Cardiac fibroblast (primary cell): ENCODE measurements at places on chromosomes 12 and 14.

DNA sequence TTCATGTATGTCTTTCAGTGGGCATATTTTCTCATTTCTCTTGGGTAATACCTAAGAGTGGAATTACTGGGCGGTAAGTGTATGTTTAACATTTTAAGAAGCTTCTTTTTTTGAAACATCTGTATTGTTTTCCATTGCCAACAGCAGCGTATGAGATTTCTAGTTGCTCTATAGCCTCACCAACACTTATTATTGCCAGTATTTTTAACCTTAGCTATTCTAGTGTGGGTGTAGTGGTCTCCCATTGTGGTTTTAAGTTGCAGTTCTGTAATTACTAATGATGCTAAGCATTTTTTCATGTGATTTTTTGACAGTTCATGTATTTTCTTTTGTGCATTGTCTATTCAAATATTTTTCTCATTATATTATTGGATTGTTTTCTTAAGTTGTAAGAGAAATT lies 101.9 kb upstream of the EEA1 start:
- DNase-seq, result no peak

DNA sequence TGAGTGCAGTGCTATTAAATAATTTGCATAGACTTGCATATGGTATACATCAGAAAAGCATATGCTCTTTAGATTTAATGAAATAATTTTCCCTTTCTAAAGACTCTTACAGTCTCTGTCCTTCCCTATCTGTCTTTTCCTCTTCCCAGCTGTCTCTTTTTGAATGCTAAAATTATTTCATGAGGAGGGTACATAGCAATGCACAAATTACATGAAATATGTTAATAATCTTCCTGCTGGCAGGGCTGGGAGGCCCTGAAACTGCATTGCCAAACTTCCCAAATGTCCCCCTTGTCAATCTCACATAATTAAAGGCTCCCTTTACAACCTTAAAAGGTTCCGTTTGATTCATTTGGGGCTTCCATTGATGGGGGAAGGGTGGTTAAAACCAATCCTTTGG lies 22.2 kb downstream of the LLPH start:
- DNase-seq, result no peak

DNA sequence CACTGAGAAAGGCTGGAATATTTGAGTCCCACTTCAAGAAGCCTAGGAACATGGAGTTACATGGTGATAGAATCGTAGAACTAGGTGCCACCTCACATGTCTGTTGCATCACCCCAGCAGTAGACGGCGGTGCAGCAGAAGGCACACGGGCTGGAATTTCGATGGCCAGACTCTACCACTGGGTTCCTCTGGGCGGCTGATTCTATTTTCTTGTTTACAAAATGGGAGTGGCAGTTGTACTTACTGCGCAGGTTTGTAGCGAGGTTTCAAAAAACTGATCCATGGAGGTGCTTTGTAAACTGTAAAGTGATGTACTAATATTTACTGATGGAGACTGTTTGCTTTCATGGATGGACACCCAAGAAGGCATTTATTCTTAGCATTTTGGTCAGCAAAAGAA lies 45.7 kb downstream of the WDR20 start:
- DNase-seq, result no peak

DNA sequence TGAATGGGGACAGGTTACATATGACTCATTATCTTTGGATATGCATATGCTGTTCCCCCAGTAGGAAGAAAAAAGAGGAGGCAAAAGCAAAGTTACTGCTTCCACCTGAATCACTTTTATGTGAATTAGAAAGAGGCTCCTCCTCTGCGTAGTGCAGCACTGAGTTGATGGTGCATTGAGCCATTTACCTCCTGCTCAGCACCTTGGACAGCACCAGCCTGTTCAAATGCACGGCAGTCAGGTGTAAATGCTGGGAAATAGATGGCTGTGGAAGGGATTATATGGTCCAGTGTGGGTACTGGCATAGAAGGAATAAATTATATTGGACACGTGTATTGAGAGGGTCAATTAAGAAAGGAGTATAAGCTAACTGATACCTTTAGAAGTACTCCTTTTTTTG lies 541.9 kb upstream of the SEL1L start:
- no peak for DNase-seq

DNA sequence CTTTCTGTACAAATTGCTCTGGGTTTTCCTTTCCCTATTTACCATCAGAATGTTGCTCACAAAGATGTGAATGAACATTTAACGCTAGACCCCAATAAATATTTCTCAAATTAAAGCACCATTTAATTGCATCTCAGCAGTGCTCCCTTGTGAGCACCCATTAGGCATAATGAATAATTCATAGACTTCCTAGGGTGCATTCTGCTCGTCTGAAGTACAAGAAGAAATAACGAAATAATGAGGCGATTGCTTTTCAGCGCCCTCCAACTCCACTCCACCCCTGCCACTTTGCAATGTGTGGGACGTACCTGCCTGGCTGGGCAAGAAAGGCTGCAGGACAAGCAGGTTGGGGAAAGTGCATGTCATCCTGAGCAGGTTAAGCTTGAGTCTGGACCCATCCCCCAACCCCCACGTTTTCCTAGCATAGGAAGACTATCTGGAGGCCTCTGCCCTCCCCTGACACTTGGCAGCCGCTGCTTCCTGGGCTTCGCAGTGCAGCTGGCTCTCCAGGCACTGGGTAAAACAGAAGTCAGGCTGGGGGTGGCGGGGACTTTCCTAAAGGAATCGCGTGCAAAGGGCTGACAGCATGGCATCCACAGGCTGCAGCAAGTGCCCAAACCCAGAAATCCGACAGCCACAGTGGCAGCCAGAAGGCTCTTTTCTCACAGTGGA lies 253.7 kb downstream of the DUSP6 start:
- DNase-seq, result peak; percentile 26

DNA sequence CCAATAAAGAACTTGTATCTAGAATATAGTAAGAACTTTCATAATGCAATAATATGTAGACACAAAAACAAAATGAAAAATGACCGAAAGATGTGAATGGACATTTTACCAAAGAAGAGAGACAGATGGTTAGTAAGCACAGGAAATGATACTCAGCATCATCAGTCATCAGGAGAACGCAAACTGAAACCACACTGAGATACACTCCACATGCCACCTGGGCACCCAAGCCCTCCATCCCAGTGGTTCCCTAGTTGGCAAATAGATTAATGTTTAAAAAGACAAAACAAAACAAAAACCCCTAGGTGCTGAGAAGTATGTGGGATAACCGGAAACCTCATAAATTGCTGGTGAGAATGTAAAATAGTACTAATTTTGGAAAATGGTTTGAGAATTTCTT lies 26.8 kb upstream of the VPS33A start:
- DNase-seq, result no peak

DNA sequence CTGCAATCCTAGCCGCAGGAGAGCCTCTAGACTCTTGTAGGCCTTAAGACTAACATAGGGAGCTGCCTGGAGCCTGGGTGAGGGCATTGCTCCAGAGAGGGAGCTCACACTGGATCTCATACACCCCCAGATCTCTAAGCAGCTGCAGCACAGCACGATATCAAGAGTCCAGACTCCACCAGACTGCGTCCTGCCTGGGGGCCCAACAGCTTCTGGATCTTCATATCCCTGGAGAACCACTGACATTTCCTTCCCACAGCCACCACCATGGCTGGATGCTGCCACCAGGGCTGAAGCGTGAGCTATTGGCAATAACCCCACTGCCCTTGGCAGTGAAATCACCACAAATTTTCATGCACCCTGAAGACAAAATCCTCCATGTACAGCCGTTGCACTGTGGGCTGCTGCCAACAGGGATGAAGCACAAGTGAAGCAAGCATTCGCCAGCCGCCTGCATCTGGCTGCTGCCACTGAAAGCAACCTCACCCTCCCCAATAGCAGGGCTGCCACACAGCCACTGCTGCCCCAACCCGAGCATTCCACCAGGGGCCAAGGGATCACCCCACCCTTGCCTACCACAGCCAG lies 28.2 kb downstream of the CACNA2D4 start:
- DNase-seq, result no peak

- DNase-seq, result no peak
Observed at GRCh38 chr14:23335623-23336022, 14.4 kb downstream of the PABPN1 start.

- DNase-seq, result no peak
Observed at GRCh38 chr14:90445011-90445410, 48.2 kb downstream of the CALM1 start.

DNA sequence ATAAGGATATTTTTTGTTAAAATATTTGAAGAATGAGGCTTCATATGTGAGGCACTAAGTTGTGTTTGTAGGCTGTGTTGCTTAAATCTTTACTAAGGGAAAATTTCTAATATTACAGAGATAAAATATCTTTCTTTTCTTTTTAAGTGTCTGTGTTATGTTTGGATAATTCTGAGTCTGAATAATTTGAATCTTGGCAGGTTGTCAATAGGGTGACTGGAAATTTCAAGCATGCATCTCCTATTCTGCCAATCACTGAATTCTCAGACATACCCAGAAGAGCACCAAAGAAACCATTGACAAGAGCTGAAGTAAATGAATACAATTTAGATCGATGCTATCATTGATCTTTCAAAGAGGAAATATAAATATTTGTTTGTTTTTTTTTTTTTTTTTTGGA lies 29.4 kb downstream of the TMPO start:
- peak; percentile 37 for DNase-seq
